ENCODE measurements at places on chromosomes 7 and 10.
A peak's percentile ranks its signal among the peaks of the same experiment; 100 is the strongest.

DNA sequence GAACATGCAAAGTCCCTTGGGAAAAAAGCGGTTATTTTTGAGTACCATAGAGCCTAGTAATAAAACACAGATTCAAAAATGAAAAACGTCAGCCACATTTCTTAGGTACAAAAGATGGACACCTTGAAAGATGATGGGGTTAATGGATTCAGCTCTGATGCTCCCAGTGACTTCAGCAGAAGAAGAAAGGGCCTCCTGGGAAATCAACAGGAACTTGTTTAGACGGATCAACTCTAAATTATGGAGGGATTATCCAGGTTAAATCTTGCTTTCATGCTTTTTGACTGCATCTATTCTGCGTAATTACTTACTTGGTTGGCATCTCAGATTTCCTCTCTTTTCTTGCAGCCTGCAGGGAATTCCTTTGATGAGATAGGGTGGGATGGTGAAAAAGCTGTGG lies 82.5 kb downstream of the TMEM178B start:
- DNase-seq, result no peak

- no peak for DNase-seq
These were observed 69.1 kb upstream of the PTER start for GRCh38 chr10:16367621-16368292.

DNA sequence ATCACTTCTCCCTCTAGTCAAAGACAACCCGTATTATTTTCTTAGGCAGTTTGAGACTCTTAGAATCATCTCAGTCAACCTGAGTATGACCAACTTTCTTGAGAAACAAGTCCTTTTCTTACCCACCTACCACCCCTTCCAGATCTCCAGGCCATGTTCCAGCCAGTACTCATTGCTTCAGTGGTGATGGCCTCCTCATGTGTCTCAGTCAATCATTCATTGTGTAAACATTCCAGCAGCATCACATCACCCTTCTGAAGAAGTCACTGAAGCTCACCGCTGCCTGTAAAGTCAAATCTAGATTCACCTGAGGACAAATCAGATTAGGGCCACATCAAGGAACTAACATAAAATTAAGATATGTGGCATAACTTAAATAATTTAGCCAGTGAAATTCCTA lies 467.2 kb upstream of the NRP1 start:
- no peak for DNase-seq

GRCh38 chr10:20256969-20257368 lies 440.7 kb downstream of the PLXDC2 start:
- no peak for DNase-seq

DNA sequence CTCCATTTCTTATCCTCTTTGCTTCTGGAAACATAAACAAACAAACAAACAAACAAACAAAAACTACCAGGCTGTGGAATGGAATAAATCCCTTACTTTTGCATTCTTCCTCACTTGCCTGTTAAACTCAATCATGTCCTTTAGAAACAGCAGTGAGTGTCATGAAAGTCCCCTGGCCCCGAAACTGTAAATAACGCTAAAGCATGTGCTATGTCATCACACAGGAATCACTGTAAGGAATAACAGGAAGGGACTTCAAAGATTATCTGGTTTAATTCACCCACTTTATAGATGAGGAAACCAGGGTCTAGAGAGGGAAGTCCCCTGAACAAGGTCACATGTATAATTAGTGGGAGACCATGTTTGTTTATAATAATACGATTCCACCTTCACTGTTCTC lies 159.4 kb upstream of the MEOX2 start:
- DNase-seq, result no peak

GRCh38 chr10:108034829-108035228 lies 870.3 kb upstream of the SORCS1 start:
- no peak for DNase-seq

GRCh38 chr7:44448922-44449583 lies 41.4 kb downstream of the NUDCD3 start:
- no peak for DNase-seq

GRCh38 chr10:13183625-13184024 lies 22.3 kb downstream of the MCM10 start:
- DNase-seq, result no peak

DNA sequence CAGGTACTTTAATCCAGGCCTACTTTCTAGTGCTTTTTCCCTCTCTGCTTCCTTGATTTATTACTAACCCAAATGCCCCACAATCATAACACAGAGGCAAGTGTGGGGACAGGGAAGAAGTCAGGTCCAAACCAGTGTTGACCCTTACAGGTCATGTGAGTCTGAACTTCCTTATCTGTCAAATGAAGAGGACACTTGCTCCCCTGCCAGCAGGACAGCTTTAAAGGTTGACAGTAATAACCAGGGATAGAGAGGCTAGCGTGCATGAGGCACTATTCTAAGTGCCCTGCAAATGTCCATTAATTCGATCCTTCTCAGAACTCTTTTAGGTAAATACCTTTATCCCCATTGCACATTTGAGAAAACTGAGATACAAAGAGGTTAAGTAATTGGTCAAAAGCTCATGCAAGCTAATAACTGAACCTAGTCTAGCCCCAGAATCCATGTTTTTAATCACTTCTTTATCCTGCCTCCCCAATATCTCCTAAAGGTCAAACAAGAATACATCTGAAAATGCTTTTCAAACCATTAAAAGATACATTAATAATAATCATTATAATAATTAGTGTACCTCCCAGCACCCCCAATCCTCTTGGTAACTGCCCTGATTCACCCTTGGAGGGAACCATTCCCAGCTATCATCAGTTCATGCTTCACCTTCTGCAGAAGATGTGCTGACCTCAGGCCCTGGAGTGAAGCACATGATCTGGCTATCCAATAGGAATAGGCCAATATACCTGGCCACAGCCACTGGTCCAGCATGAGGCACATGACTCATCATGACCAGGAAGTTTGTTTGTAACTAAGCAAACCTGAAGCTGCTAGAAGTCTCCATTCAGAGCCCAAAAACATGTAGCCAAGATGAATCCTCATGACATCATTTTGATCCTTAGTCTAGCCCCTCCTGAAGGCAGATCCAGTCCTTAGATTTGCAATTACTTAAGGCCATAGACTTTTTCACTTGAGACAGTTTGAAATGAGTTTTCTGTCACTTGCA lies 40.7 kb downstream of the SGMS1 start:
- DNase-seq, result no peak

DNA sequence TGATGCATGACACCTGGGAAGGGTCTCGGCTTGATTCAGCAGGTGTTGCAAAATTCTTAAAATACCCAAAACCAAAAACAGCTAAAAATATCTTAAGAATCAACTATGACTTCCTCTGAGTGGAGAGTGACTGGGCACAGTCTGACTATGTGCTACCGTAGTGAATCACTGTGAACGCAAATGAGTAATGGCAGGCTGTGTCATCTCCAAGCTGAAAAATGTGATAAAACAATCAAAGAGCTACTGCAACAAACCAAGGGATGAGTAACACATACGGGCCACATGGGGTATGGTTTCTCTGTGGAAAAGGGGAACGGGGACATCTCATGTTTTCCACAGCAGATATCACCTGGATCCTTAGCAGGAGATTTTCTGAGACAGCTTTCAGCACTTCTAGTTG lies 127.5 kb downstream of the ABCA13 start:
- no peak for DNase-seq

DNA sequence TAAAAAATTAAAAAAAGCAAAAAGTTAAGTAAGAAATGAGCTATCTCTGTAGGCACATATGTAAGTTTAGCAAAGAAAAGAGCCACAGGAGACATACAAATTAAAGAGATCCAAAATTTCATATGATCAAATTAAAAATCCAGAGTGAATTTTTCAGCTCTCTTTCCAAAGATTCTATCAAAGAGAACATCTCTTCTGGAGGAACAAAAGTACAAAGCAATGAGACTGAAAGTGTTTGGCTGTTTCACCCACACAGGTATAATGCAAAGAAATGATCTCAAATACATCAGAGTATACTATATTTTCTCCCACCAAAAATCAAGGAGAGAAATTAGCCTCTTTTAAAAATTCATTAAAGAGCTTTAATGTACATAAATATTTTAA lies 74.8 kb upstream of the ASAH2 start:
- no peak for DNase-seq

DNA sequence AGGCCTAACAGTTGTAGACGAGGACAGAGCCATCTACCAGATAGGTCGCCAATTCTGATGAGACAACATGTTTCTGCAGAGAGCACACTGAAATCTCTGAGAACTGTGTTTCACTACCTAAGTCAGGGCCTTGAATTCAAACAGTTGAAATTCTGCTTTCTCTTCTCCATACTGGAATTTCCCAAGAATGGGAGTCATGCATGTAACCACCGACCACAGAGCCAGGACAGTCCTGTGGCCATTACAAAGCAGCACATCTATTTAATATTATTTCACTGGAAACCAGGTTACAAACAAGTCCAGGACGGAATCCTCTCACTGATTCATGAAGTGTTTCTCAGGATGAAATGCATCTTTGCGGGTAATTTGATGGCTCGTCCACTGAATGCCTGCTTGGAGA lies 62.0 kb upstream of the ST8SIA6 start:
- no peak for DNase-seq

DNA sequence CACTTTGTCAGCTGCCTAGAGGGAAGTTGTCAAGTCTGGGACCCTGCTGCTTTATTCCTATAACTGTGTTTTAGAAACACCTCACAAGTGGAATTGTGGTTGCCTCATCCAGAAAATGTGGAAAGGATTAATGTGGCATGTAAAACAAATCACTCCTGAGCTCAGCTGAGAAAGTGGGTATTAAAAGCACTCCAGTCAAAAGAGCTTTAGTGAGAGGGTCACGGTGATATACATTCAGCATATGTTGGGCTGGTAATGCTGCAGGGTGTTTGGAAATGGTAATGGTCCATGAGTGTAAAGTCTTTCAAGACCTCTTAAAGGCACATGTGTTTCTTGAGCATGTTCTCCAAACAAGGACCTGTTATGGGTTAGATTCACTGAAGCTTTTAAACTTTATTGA lies 318.2 kb upstream of the MEOX2 start:
- no peak for DNase-seq

DNA sequence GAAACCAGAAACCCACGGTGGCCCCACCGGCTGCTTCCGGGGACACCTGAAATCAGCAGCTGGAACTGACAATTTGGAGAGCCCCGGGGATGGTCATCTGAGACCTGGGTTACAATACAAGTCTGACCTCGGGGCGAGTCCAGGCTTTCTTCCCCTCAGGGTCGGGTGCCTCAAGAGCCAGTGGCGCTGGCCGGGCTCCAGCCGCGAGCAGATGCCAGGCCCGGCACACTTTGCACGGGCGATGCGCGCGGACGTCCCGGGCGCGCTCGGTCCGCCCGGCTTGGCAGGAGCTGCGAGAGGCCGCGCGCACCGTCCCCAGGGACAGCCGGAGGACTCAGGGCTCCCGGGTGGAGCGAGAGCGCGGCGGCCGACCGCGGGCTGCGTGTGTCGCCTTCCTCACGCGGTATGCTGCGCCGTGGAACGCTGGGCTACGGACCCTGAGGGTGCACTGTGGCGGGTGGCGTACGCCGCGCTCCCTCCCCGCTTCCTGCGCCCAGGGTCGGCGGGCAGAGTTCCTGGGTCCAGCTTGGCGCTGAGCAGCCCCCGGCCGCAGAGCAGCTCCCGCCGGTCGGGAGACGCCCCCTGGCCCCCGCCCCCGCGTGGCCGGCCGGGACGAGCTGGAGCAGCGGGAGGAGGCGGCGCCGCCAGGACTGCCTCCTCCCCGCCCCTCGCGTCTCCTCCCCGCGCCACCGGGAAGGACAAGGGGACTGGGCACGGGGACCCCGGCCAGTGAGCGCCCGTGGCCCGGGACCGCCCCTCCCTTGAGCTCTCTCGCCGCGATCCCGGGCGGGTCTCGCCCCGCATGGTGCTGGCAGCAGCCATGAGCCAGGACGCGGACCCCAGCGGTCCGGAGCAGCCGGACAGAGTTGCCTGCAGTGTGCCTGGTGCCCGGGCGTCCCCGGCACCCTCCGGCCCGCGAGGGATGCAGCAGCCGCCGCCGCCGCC lies at the start of gene RBM20:
RBM20 (plus strand) TSS at position 684 of the 945 bp plus-strand sequence; CDS start at position 803, 119 bp downstream.
- peak; percentile 73 for DNase-seq

GRCh38 chr7:119936836-119937235 lies 336.1 kb upstream of the KCND2 start:
- no peak for DNase-seq

DNA sequence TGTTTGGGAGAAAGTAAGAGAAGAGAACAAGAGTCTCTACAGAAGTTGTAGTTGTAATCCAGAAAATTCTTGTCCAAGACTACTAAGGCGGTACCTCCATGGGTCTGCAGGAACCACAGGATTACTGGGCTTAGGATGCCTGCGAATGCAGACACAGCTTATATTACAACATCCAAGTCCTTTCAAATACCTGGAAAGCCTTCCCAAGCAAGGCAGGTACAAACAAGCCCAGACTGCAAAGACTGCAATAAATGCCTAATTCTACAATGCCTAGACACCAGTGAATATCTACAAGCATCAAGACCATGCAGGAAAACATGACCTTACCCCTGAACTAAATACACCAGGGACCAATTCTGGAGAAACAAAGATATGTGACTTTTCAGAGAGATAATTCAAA lies 178.2 kb downstream of the ARL4A start:
- no peak for DNase-seq

GRCh38 chr10:49781247-49781646 lies 19.1 kb upstream of the OGDHL start:
- no peak for DNase-seq

GRCh38 chr7:28178599-28178998 lies 2.0 kb downstream of the JAZF1 start:
- DNase-seq, result no peak

DNA sequence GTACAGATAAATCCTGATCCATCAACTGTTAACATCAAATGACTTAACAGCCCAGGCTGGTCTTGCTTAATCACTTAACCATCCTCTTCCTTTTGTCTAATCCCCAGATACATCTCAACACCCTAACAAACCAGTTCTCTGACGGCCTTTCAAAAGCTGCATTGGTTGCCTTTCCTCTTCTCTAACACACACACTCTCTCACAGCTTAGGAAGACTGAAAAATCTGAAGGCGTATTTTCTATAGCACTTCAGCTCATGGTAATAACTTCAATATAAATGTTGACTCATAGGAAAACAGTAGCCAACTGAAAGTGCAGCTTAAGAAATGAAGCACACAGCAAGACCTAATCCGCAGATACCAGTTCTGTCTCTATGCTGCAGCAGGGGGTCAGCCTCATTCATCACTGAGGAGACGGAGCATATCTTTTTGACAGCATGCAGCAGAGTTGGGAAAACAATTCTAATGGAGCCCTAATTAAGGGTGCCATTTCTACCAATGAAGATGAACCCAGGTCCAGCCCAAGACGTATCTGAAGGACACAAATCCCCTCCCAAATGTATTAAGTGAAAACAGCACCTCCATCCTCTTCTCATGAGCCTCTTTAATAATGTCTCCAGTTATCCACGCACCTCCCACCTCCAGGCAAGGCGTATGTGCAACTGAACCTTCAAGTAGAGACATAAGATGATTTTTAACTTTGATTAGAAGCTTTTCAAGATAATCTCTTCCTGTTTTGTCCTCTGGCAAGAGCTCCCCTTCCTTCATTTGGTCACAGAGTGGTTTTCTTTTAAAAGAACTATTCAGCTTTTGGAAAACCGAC lies 211.7 kb upstream of the NFE2L3 start:
- no peak for DNase-seq

DNA sequence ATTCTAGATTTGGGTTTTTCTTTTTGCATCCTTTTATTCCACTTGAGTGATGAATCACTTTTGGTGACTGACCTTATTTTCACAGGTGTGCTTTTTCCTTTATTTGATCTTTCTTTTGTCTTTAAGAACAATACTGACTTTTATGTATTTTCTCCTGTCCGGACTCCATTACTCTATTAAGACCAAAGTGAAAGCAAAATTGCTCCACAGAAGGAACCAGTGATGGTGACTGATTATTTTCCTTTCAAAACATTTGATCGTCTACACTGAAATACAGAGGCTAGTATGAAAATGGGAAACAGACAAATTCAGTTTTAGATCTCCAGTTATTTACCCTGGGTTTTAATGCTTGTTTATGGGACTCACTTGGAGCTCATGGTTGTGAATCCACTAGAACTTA lies 15.5 kb downstream of the EXOC4 start:
- no peak for DNase-seq
